ENCODE measurements at places on chromosomes 2 and 18. TPM values are rescaled to one million over a fixed set of nuclear protein-coding genes. Genes with fewer than 3 reads are reported as not detected.

C2orf78 gene
- not detected for total RNA-seq

EPHA4 gene
- 21.3 TPM for total RNA-seq

DNA sequence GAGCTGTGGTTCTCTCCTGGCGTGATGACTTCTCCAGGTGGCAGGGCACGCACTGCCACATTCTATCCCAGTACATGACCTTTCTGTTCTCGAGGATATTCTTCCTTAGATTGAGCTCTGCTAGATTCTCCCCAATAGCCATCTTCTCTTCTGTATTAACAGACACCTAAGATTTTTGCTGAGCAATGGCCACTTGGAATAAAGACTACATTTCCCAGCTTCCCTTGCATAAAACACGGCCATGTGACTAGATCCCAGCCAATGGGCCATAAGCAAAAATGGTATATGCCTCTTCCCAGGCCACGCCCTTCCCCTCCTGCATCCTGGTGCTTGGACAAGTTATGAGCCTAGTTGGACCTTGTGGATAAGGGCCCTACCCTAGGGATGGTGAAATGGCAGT, 82.1 kb downstream of the EIF2AK3 start:
- DNase-seq: no peak

- DNase-seq: no peak
Observed at GRCh38 chr2:192952245-192952644, 757.5 kb upstream of the TMEFF2 start.

DNA sequence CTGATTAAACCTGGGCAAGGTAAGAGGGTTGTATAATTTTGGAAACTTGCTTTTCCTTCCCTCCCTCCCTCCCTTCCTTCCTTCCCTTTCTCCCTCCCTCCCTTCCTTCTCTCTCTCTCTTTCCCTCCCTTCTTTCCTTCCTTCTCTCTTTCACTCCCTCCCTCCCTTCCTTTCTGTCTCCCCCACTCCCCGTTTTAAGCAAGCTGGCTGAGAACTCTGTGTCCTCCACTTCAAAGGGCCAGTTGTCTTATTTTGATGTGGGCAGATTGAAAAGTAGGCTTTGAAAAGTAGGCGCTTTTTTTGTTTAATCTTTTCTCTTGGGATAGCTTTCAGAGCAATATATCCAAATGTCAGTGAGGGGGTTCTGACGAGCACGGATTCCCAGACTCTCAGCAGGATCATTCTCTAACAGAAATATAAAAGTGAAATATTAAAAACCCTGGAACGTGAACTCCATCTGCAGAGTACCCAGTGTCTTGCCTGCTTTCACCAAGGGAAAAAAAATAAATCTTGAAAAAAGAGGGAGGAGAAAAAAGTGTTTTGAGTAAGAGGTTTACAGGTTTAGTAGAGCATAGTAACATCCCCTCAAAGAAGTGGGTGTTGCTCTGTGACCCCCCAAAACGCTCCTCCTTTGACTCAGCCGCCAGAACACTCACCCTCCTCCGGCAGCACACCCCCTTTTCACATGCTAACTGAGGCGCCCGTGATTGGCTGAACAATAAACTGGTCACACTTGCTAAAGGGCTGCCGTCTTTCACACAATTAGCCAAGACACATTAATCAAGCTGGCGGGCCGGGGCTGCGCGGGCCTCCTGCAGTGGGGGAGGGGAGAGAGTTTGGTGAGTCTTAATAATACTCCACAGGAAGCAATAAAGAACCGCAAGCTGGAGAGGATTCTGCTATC, 52.2 kb downstream of the CDK15 start:
- DNase-seq: no peak
